ENCODE measurements at places on chromosomes 2 and 18.

DNA sequence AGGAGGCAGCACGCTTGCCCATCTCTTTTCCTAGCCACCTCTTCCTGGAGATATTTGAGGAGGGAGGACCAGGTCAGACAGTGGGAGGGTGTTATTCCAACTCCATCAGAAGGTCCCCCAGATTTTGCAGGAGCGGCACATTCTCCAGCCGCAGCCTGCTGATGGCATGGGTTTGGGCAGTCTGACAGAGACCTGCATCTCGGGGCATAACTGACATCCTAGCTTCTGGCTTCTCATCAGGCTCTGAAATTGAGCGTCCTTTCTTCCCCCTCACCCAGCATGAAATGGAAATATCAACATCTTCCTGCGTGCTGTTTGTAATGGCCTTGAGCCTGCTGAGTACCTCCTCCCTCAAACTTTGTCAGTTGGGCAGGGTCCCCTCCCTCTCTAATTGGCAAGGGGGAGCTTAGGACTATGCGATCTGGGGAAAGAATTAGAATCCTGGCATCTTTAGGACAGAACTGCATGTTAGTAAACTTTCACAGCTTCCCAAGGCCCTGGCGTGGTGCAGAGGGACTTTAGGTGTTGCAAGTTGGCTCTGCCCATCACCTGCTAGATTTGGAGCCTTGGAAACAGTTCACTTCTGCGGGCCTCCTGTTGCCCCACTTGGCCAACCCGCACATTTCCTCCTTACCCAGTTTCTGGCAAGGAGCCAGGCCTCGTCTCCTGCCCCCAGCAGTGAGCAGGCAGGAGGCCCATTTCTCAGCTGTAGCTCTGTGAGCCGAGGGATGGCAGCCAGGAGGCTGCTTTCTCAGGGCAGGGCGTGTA is 2.2 kb downstream of the ITM2C start:
- peak; percentile 29 for DNase-seq

DNA sequence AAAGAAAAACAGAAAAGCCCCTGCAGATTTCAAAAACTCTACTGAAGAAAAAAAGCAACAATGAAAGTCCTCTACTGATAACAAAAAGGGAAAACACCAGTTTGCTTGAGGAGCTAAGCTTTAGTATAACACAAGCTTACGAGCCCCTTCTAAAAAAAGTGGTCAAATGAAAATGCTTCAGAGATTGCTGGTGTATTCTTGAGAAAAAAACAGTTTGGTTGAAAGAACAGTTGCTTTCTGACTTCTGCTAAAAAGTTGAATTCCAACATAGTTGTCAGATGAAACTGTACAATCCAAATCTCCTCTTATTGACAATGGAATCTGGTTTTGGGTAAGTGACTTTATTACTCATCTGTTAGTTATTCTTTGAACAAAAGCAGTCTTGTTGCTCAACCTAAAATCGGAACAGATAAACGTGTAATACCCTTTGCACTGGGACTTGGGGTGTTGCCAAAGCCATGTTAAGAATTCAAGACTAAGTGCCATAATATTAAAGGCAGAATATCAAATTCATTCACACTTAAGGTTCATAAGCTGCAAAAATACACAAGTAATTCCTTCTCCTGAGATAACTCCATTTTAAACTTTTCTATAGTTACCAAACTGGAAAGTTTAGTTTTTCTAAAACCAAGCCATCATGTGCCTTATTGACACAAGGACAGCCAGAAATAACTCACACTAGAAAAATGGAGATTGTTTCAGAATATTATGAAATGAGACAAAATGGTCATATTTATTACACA is 45.3 kb upstream of the SPAG16 start:
- DNase-seq = no peak

DNA sequence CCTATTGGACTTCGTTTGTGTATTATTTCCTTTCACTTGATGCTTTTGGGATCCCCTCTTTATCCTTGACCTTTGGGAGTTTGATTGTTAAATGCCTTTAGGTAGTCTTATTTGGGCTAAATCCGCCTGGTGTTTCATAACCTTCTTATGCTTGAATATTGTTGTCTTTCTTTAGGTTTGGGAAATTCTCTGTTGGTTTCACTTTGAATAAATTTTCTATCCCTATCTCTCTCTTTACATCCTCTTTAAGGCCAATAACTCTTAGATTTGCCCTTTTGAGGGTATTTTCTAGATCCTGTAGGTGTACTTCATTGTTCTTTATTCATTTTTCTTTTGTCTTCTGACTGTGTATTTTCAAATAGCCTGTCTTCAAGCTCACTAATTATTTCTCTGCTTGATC is 354.7 kb downstream of the PARD3B start:
- no peak for DNase-seq

DNA sequence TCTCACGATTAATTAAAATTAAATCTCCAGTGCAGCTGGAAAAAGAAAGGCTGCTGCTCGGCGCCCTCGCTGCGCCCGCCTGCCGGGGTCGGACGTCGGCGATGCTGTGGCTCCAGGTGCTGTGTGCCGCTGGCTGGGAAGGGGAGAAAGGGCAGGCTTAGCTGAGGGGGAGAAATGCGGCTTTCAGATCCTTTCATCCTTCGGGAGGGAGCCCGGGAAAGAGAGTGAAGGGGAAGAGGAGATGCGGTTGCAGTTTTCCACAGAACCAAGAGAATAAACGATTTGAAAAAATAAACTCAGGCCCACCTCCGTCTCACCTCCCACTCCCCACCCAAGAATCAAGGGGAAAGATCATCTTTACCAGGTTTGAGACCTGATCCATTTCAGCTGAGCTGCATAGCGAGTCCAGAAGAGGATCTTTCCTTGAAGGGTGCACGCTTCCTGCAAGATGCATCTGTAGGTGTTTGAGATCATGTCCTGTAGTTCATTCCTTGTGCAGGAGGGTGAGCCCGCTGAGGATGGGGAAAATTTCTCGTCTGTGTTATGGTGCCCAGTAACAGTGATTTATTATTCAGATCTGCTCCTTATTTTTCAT is 495 bp downstream of the TMEM169 start:
- DNase-seq = no peak

DNA sequence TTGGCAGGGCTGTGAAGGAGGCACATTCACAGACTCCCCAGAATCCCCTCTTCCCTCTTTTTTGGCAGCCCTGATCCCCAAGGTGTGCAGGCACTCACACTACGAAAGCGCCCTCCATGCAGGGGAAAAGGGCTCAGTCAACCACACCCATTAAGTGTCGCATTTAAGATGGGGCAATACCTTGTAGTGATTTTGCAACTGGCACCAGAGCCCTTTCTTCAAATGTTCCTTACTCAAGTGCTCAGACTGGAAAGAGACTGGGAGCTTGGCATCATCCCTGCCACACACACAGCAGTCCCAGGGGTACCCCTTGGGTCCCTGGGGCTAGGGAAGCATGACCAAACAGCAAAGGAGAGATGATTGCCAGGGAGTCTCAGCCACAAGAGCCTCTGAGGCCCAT is 190.1 kb downstream of the HAUS1 start:
- DNase-seq = no peak

GRCh38 chr2:189685540-189686229 is 11.2 kb downstream of the ANKAR start:
- no peak for DNase-seq

DNA sequence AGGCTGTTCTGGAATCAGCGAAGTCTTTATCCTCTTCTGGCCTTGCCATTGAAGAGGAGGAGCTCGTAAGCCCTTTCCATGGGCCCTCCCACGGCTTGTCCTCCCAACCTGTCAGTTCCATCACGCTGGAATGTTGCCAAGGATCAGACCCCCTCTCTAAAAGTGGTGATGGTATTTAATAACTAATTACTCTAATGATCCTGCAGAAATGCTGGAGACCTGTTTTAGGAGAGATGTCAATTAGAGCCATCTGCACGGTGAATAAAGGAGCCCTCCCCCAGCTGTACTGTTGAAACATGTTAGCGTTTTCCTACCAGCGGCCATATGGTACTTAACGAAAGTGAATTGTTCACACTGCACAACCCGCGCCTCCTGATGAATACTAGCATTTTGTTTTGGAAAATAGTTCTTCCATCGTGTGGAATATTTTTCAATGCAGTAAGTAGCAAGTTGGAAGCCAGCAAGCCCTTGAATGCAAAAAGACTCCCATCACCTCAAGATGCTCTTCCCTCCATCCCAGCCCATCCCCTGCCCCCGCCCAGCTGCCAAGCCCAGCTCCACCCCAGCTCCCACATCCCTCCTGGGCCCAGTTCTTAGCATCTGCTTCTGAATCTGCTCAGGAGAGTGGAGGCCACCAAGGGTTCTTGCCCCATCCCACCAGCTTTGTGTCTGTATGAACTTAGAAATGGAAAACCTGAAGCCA is 145.4 kb downstream of the KLHL29 start:
- DNase-seq = no peak

- DNase-seq = no peak
These were observed 101.4 kb upstream of the ATP8B1 start for GRCh38 chr18:57904535-57904934.

DNA sequence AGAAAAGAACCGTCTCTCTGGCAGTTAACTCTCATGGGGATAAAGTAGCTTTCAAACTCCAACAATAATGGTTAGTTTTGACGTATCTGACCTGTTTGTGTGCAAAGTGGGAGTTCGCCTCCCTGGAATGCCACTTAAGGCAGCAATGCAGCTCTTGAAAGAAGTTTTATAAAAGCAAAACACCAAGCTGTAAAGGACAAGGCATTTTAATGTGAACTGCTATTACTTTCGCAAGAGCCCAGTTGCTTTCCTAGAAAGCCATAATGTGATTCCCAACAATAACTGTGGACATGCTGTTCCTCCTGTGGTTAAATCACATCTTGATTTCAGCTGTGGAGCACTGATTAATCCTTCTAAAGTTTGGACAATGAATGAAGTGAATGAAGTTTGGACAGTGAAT is 303.7 kb downstream of the PTPRM start:
- no peak for DNase-seq

GRCh38 chr2:96512341-96512740 is 7.2 kb upstream of the NEURL3 start:
- DNase-seq = no peak

- no peak for DNase-seq
These were observed 160.7 kb downstream of the RAB3GAP1 start for GRCh38 chr2:135212757-135213156.

- DNase-seq = no peak
These were observed 3.4 kb downstream of the THADA start for GRCh38 chr2:43592443-43592842.

- no peak for DNase-seq
These were observed 4.8 kb downstream of the PJVK start for GRCh38 chr2:178455947-178456346.

GRCh38 chr2:241185961-241186360 is 2.5 kb upstream of the ANO7 start:
- DNase-seq = no peak

- no peak for DNase-seq
These were observed 312.2 kb downstream of the EN1 start for GRCh38 chr2:118535171-118535817.

- DNase-seq = no peak
These were observed 449.6 kb downstream of the SPAG16 start for GRCh38 chr2:213733893-213734292.

- DNase-seq = no peak
These were observed 1004.4 kb upstream of the CDH2 start for GRCh38 chr18:29181151-29181901.

DNA sequence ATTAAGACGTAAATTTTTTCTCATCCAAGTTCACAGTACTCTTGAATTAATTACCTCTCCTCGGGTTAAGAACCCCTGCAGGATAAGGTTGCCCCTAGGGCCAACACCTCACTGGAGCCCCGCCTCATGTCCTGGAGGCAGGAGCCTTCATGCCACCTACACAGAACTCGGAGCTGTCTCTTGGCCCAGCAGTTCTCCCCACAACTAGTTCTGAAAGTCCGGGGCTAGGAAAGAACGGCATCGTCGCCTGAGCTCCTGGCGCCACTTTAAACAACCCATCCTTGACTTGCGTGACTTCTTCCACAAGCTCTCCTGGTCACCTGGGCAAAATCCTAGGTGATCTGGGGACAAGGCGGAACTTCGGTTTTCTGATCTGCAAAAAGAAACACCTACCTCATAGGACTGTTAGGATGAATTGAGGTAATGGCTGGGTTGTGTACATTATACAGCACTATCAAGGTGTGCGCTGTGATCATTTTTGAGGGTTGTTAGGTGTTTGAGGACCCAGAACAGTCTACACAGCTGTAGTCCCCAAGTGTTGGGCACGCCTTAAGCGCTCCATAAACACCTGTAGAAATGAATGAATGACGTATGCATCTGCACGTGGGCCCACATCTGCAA is 641 bp upstream of the ITGA6 start:
- no peak for DNase-seq

DNA sequence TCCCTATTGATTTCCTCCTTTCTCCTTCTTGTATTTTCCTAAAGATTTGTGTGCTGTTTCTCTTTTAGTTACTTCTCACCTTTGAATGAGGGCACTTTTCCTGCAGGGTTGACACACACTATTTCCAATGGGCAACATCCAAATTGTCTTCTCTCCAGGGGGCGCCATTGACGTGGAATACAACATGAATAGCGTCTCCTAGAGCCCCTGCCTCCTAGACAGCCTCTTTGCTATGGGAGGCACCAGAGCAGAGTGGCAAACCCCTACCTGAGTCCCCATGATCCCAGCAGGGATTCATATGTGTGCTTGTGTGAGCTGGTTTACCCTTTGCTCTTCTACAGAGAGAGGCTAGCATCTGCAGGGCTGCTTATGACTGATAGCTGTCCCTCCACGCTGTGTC is 61.3 kb upstream of the ITSN2 start:
- DNase-seq = peak; percentile 58

DNA sequence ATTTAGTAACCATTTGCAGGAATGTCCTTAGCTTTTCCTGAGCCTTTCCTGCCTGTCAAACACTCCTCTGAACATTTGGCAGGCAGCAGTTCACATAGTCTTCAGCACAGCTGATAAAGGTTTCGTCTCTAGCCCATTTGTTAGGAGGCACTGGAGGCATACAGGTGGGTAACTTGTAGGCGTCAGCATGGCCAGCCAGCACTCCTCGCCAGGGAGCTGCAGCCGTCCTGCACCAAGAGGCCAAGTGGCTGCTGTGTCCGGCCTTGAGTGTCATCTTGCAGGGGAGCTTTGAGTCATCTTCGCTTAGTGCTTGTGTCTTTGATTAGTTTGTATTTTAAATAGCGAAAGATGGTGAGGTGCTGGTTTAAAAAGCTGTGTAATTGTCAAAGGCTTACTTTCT is 120.3 kb upstream of the NFATC1 start:
- DNase-seq = no peak

DNA sequence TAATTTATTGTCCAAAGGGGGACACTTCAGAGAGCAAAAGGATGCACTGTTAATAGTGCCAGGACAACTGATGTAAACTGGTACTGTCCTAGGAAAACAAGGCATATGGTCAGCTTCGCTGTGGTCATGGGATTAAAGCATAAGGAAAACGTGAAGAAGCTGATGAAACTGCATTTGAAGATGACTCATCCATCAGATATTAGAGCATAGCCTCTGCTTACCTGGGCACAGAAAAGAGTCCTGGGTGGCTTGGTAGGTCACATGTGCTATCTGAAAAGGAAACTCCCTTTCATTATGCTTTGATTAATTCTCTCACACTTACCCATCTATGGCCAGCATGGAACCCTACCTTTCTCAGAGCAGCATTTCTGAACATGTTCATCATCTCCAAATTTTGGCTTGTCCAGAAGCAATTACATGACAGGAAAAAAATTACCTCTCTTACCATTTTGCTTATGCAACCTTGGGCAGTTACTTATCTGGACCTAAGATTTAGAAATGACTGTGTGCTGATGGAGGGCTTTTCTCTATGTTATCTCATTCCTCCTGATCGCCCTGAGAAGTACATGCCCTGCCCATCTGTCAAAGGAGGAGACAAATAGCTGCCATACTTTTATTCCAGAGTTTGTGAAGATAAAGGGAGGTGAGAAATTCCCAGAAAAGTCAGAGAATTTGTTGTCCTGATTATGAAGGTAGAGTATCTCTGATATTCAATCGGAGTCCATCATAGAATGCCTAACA is 275.3 kb upstream of the SLC14A2 start:
- no peak for DNase-seq
